Right renal pelvis (tissue), 4 donors: ENCODE measurements at places on chromosomes 1 and 21.

DNA sequence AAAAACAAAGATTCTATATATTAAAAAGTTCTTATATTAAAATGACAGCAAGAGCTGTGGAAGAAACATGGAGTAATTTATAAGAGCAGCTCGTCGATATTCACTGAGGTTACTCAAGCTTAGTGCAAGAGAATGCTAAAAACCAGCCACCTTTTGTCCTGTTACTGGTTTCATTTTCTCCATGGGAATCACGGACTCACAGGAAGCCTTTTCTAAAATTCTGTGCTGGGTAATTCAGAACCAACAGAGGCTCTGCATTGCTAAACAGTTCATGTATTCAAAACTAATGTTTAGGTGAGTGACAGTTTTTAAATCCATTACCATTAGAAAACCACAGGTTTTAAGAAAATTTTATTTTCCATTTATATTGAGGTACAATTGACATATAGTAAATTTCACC is 147.8 kb upstream of the MAP1LC3C start:
- DNase-seq: no peak

- DNase-seq: no peak
These were observed 780 bp downstream of the HIVEP3 start for GRCh38 chr1:41917835-41918449.

GRCh38 chr21:43016728-43017127 is 42.4 kb downstream of the PKNOX1 start:
- no peak for DNase-seq

DNA sequence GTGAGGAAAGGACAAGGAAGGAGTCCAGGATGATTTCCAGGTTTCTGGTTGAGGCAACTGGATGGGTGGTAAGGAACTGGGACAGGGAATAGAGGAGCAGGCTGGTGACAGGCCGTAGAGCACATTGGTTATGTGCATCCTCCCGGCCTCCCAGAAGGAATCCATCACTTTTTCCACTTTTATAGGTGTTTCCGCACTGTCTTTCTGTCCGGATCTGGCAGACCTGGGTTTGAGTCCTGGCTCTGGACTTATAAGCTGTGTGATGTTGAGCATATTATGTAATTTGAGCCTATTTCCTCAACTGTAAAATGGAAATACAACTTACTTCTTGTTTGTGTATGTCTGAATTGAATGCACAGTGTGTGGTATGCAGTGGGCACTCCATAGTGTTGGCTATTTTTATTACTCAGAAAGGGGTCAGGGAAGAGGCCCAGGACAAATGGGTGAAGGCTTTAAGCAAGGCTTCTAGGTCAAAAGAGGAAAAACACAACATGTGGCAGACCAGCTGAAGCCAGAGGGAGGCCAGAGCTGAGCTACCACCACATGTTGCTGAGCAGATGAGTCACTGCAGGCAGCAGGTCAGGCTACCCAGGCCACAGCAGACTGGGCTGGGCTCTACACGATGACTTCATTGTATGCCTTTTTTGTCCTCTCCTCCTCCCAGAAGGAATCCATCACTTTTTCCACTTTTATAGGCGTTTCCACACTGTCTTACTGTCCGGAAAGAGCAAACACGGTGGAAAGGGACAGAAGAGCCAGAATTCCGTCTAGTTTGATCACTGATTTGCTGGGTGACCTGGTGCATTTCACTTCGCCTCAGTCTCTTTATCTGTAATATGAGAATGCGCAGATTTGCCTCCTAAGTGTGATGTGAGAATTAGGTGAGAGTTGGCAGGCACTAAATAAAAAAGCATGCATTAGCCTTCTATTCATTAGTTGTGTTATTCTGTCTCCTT is 791 bp upstream of the MAST2 start:
- DNase-seq: peak; percentile 39

- DNase-seq: no peak
These were observed 17.0 kb downstream of the HIPK1 start for GRCh38 chr1:113946112-113946511.

DNA sequence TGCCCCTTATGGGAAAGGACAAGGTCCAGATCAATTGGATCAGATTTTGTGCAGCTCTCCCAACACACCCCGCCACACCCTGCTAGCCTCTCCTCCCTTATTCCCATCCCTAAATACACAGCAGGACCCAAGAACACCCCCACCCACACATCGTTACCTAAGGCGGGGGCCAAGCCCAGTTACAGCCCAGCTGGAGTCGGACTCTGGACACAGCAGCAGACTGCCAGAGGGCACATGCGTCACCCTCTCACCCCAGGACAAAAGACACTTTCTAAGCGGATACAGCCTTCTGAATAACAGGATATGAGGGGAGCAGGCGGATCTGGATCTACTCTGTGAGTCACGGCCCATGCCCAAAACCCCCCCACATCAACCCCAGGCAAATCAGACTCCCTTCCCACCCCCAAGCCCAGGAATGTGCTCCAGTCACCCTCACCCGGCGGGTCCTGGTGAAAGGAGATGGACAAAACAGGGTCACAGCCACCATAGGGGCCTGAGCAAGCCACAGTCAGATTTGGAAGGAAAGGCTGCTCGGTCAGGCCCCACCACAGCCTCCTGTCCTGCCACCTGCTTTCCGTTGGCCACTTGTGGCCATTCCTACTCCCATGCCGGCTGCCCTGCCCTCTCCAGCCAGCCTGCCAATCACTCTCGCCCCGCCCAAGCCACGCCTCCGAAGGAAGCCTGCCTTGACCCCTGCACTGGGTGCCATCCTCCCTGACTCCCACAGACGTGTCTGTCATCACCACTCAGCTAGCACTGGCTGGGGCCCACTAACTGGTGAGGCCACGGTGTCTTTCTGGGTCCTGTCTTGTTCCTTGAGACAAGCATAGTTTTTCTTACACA is 4.0 kb downstream of the S100A16 start:
- DNase-seq: no peak

- DNase-seq: no peak
These were observed 77.6 kb upstream of the VAV3 start for GRCh38 chr1:108042610-108043009.

- no peak for DNase-seq
These were observed 197.3 kb downstream of the MRPL39 start for GRCh38 chr21:25409978-25410377.

GRCh38 chr1:103025858-103026409 is 82.4 kb downstream of the COL11A1 start:
- no peak for DNase-seq

GRCh38 chr21:34946916-34947534 is 102.1 kb downstream of the RUNX1 start:
- DNase-seq: no peak

DNA sequence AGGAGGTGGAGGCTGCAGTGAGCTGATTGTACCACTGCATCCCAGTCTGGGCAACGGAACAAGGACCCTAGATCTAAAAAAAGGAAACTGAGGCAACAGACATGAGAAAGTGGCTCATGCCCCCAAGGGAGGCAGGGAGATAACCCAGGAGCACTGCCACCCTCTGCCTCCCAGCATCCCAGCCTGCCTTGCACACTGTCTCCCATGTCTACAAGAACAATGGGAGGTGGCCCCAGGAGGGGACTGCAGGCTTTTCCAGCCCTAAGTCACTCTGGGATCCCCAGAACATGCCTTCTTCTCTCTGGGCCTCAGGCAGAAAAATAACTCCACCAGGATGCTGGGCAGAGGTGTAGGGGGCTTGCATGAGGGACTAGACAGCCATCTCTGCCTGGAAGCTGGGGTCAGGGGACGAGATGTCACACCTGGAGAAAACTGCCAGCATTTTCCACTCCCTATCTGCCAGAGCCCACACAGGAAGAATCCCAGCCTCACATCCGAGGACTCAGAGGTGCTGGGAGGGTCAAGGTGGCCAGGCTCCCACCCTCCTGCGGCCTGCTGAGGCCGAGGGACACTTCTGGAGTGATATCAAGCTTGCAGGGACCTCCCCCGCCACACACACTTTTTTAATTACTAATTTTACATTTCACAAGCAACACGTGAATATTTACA is 21.4 kb downstream of the RUNX3 start:
- no peak for DNase-seq

- DNase-seq: no peak
These were observed 47.6 kb downstream of the SPSB1 start for GRCh38 chr1:9340172-9340854.

GRCh38 chr1:56578963-56579875 is at the start of gene PLPP3:
Gene PLPP3, minus strand, starts transcription at chr1:56579563. Its CDS starts 547 bp downstream, at chr1:56579016.
- peak; percentile 83 for DNase-seq

- DNase-seq: no peak
These were observed 24.9 kb downstream of the SYT11 start for GRCh38 chr1:155884031-155884960.

DNA sequence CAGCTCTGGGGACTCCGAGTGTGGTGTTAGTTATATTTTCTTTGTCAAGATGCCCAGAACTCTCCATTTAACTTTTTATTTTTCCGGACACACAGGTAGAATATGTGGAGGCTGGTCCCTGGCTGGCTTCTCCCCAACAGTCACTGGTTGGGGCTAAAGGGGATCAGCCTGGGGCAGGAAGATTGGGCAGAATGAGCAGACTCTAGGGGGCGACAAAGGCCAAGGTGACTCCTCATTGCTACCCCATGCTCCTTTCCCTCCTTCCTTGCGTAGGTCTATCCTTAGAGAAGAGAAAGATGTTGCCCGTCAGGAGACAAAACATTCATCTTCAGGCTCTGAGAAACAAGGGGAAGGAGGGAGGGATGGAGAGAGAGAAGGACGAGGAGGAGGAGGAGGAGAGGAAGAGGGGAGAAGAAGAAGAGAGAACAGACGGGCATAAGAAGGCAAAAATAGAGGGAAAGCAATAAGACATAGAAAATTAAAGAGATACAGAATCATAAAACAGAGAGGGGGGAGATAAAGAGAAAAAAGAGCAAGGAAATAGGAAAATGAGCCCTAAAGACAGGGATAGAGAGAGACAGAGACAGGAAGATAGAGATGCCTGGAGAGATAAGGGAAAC is 89.9 kb downstream of the FOXD2 start:
- no peak for DNase-seq

DNA sequence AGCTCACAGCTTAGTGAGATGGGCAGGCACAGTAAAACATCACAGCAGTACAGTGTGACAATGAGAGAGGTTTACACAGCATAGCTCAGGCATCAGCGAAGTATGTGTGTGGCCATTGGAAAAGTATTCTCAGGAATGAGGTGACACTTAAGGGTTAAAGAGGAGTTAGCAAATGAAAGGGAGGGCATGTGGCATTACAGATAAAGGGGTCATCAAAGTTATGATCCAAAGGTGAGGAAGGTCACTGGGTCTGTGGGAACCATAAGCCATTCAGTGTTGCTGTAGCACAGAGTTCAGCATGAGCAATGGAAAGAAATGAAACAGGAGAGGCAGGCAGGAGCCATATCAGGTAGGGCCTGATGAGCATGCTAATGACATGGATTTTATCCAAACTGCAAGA is 4.5 kb upstream of the C8B start:
- no peak for DNase-seq

GRCh38 chr1:25099343-25099951 is 132.9 kb downstream of the SYF2 start:
- no peak for DNase-seq

DNA sequence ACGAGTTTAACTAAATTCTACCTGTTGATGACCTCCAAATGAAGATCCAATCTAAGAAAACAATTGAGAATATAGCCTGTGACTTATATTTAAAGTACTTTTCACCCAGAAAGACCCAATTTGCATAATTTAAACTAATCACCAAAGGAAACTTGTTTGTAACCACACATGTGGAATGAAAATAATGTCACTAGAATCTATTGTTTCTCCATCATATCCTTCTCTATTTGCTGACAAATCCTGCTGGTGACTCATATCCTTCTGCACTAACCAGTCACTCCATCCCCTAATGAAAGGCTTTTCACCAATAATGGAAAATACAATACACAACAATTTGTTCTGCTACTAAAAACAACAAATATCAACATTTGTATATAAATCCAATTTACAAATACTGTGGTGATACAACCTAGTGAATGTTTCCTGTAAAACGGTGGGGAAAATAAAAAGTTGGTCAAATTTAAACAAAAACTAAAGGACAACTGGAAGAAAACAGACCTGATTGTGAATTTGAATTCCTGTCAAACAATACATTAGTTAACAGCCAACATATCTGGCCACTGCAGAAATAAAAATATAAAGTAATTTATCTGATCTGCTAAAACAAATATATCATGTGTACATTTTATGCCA is 6.5 kb downstream of the PTP4A2 start:
- no peak for DNase-seq

- DNase-seq: no peak
These were observed 1.8 kb downstream of the ERRFI1 start for GRCh38 chr1:8024329-8024728.

- DNase-seq: no peak
These were observed 128.9 kb upstream of the ADAR start for GRCh38 chr1:154736841-154737240.

GRCh38 chr1:9107136-9107535 is 21.8 kb downstream of the GPR157 start:
- DNase-seq: no peak

- DNase-seq: no peak
These were observed 84.9 kb downstream of the VWA5B1 start for GRCh38 chr1:20375563-20375962.

- no peak for DNase-seq
These were observed 6.1 kb upstream of the IGSF21 start for GRCh38 chr1:18101508-18101907.

DNA sequence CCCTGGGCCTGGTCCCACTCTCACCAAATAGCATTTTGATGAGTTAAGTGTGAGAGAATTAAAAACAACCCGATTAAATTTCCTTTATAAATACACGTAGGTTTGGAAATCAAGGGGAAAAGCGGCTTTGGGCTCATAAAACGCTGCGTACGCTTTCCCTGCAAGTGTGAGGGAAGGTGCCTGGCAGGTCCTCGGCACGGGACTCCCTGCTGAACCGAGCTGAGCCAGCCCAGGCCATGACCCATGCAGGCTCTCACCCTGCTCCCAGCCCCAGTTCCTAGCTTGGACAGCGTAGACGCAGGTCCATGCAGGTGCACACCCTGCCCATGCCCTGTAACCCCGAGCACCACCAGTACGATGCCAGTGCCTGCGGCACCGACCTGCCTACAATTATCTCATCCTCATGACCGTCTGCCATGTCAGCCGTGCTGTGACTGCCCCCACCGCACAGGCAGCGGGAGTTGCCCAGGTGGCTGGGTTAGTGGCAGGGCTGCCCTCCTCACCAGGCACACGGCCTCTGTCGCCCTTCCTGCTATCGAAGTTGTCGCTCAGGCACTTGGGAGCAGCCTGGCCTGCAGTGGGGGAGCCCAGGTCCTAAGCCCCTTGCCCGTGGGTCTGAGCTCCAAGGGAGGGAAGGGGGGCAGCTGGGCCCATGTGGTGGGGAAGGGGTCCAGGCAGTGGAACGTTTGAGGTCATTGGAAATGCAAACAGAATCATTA is 41.0 kb upstream of the ACTRT2 start:
- DNase-seq: no peak

DNA sequence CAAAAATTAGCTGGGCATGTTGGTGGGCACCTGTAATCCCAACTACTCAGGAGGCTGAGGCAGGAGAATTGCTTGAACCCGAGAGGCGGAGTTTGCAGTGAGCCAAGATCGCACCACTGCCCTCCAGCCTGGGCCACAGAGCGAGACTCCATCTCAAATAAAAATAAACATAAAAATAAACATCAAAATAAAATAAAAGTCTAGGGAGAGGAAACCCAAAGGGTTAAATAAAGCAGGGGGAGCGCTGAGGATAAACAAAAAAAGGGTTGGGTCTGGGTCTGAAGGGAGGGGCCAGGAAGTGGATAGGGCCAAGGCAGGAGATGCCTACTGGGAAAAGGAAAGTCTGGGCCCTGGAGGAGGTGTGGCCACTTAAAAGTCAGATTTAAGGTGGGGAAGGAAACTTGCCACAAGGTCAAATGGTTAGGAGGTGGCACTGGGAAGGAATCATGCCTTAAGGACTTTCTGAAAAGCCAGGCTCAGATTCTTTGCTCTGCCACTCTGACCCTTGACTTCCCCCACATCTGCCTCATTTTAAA is 150.0 kb downstream of the ADSS2 start:
- no peak for DNase-seq
